ENCODE measurements at places on chromosomes 3 and 15.

DNA sequence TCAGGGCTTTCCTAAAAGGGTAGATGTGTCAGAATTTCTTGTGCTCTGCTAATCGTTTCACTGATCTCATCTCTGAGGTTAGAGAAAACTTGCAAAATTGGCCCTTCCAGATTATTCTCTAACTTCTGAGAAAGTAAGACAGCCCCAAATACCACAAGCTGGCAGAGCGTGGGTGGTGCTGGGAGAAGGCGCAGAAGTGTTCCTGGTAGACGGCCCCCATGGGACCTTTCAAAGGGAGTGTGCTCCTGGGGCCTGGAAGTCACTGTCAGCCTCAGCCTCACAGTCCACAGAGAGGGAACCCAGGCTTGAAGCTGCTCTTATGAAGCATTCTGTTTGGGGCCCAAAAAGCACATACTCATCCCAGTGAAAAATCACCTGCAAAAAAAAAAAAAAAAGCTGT lies 86.5 kb upstream of the PFN2 start:
- no peak for DNase-seq

DNA sequence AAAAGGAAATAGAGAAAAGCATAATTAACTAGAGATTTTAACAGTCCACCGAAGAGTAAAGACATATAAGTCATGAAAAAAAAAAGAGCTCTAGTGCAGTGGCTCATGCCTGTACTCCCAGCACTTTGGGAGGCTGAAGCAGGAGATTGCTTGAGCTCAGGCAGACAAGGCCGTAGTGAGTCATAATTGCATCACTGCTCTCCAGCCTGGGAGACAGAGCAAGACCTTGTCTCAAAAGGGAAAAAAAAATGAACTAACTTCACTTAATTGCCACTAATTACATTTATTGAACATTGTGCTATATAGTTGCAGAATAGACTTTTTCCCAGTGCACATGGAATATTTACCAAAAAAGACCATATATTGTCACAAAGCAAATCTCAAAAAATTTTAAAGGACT lies 221.8 kb downstream of the CBLB start:
- DNase-seq = peak; percentile 21

DNA sequence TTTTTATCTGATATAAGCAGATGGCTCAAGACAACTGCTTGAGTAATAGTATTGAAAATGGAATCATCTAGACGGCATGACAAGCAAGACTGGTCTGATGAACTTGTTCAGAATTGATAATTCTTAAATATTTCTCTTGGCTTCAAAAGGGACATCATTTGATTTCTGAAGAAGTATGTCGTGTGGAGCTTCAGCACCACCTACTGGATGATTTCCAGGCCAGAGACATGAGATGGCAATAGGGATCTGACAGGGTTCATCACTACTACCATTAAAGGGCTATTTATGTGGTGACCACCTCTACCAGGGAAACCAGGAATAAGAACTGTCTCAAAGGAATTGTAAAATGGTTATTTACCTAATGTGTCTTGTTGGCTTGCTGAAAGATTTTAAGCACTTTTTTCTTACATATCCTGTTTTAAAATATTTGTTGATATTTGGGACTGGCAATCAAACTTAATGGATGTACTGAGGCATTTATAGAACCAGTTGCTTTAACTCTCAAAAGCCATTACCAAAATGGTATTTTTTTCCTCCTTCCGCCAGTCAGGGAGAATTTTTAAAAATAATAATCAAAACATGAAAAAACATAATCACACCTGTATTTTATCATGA lies 99.5 kb upstream of the FAM98B start:
- peak; percentile 49 for DNase-seq

DNA sequence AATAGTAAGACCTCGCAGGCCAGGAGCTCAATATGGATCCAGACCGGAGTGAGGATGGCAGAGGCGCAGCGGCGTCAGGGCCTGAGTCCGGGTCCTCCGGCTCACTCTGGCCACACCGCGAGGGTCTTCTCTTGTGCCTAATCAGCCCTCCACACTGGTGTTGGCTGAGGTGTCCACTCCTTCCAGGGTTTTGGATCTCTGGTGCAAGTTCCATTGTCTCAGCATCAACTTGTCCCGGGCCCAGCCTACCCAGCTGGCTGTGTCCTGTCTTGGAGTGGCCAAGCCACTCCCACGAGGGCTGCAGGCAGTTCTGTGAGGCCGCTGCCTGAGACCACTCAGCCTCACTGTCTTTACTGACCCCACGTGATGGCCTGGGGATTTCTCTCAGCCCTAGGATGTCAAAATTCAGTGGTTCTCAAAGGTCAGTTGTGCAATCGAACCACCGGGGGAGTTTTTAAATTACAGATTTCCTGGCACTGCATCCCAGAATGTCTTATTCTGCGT lies 12.6 kb upstream of the GOLGA6L7 start:
- DNase-seq = no peak

- peak; percentile 63 for DNase-seq
Measured at GRCh38 chr15:29925227-29926082, 103.2 kb upstream of the TJP1 start.

GRCh38 chr15:40305281-40305680 lies 2.5 kb downstream of the PLCB2 start:
- no peak for DNase-seq

DNA sequence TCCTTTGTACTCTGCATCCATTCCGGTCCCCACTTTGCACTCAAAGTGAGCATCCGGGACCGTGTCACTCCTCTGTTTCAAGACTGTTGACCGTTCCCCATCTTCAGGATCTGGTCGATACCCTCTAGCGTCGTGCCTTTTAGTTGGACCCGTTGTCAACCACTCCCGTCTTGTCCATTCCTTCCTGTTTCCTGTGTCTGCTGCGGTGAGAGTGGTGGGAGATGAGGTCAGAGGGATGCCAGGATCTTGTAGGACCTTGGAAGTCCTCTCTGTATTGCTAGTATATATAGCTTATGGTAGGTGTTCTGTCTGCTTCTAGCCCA lies 624 bp downstream of the BRK1 start:
- no peak for DNase-seq

- DNase-seq = no peak
Measured at GRCh38 chr3:15927969-15928368, 130.2 kb upstream of the ANKRD28 start.

- no peak for DNase-seq
Measured at GRCh38 chr3:191549357-191549756, 88.4 kb downstream of the PYDC2 start.

DNA sequence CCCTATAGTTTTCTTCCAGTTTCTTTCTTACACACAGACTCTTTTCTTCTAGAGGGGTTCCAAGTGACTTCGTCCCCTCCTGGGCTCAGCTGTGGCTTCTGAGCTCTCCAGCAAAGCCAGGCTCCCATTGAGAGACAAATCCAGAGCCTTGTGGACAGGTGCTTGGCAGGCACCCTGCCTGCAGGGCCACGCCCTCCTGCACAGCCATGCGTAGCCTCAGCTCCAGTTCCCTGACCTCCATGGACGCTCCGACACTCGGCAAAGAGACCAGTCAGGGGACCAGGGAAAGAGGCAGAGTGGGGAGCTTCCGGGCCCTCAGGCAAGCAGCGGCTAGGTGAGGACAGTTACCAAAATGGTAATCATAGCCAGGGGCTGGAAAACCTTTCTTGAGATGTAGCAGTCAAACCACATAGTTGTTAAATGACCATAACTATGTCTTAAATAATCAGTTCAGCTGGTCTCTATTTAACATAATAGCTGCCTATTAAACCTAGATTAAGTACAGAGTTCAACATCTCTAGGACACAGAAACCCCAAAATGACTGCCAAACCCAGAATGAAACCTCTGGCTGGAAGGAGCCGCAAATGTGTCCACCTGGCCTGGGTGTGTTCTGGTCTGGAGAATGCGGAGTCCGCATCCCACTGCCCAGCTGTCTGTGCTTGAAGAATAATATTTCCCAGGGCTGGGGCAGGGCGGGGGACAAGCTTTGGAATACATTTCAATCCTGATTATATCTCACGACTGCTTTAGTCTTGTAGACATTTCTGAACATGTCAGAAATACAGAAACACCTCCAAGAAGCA lies 69.3 kb upstream of the RGMA start:
- DNase-seq = no peak

DNA sequence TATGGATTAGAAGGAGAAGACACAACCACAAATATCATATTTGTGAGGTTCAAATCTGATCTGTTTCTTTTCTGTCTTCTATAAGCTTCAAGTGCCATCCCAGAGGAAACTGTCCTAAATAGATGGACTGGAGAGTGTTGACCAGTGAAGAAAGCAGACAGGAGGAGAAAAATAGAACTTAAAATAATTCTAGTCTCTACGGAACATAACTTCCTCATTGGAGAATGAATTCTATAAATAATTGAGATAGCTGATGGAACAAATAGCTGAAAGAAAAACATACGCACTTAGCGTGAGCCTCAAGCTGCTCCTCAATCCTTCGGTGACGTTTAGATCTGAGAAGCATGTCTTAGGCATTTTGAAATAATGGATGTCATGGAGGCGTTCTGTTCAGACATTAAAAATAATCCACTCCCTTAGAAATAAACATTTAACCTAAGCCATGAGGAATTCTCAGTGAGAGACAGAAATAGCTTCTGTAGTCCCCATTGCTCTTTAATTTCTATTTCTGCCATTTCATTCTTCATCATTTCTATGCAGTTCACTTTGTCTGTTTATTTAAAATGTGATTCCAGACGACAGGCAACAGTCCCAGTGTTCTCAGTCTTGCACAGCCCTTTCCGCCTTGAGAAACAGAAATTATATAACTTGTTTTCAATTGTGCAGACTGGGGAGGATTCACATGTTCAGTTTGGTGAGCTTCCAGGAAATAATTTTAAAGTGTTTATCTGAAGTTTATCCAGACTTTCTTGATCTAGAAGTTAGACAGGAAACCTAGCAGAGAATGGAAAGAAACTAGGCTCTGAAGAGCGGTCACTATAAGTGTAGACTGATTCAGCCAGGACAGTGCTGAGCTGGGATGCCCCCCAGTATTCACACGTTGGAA lies 97.3 kb downstream of the NR1D2 start:
- DNase-seq = no peak

- DNase-seq = no peak
Measured at GRCh38 chr3:50160561-50160983, 5.4 kb downstream of the SEMA3F start.

Data from brain pericyte (primary cell).